ENCODE measurements at places on chromosomes 11 and 22. TPM values are rescaled to one million over a fixed set of nuclear protein-coding genes. Genes with fewer than 3 reads are reported as not detected.

Gene CARD16
- 9.4 TPM for total RNA-seq

Gene MEN1
- 18.7 TPM for total RNA-seq

Gene NCF4
- 8.4 TPM for total RNA-seq

Gene GSTT2
- 1.5 TPM for total RNA-seq

Gene CASP1
- total RNA-seq, result 11.1 TPM

Gene HEPN1
- total RNA-seq, result not detected

Gene MMP12
- not detected for total RNA-seq

Gene KCNJ11
- not detected for total RNA-seq

- DNase-seq, result peak; percentile 88
- H3K36me3 ChIP-seq, result no peaks in the 10 kb centered on the region
- no peaks in the 10 kb centered on the region for H3K27me3 ChIP-seq
Observed at GRCh38 chr22:47691152-47691895, 928.9 kb downstream of the TBC1D22A start.

DNA sequence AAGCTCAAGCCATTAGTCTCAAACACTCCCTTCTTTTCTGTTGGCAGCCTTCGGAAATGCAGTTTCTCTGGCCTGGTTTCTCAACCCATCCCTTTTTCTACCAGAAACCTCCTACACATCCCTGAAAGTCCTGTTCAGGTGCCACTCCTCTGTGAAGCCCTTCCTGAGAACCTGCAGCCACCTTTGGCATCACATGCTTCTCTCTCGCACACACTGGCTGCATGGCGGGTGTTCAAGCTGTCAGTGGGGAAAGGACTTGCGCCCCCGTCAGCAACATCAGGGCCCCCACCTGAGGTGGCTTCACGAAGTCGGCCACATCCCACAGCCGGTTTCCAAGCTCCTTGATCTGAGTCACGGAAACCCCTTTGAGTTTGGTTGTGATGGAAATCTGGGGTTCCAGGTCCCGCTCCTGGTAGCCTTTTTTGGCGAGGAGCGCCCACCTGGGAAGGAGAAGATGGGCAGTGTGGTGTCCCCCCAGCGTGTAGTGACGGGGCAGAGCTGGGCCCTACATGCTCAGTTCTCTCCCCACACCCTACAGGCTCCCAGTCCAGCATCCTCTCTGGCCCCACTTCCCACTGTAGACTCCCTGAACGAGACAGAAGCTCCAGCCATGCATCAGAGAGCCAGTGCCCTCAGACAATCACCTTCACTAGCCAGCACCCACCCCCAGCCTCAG lies 1.7 kb upstream of the LRRC74B start:
- DNase-seq, result no peak
- H3K4me3 ChIP-seq, result no peak overlapping the region
- peaks cover 21% of the 10 kb centered on the region for H3K4me1 ChIP-seq
- H3K27me3 ChIP-seq, result no peaks in the 10 kb centered on the region
- H3K36me3 ChIP-seq, result no peaks in the 10 kb centered on the region

- DNase-seq, result no peak
- peaks cover 41% of the 10 kb centered on the region for H3K36me3 ChIP-seq
- H3K4me1 ChIP-seq, result peaks cover 64% of the 10 kb centered on the region
- no peaks in the 10 kb centered on the region for H3K27me3 ChIP-seq
Observed at GRCh38 chr22:49961005-49961600, 531 bp downstream of the PIM3 start.

DNA sequence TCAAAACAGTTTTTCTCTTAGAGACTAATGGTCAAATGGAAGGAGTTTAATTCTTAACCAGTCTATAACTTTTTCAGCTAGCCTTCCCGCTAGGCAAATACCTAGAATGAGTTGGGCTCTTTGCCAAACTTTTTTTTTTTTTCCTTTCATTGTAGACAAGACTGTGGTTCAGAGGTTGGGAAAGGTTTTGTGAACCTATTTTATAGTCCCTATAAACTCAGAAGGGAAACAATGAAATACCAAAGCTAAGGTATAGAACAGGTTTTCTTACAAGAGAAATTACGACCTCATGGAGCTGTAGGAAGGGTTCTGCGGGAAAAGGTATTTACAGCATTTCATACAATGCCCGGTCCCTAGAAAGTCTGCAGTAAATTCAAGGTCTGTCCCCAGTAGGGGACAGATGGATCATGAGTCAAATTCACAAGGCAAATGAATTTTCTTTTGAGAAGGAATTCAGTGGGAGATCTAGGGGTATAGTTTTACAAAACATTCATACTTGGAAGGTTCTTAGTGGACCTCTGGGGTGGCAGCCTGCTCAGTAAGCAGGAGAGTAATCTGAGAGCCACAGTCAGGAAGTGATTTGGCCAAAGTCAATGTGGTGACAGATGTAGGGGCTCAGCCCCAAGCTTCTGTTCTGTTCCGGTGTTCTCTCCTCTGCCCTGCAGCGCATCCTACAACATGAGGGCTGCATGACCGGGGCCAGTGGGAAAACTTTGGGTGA lies 146.8 kb downstream of the DBX1 start:
- H3K27me3 ChIP-seq, result no peaks in the 10 kb centered on the region
- no peaks in the 10 kb centered on the region for H3K36me3 ChIP-seq
- no peak overlapping the region for H3K4me3 ChIP-seq
- DNase-seq, result no peak
- no peak overlapping the region for H3K27ac ChIP-seq

GRCh38 chr11:43758927-43759326 lies 78.4 kb downstream of the HSD17B12 start:
- no peak overlapping the region for H3K4me3 ChIP-seq
- no peaks in the 10 kb centered on the region for H3K27me3 ChIP-seq
- H3K36me3 ChIP-seq, result no peaks in the 10 kb centered on the region
- H3K4me1 ChIP-seq, result no peaks in the 10 kb centered on the region
- H3K27ac ChIP-seq, result no peak overlapping the region

DNA sequence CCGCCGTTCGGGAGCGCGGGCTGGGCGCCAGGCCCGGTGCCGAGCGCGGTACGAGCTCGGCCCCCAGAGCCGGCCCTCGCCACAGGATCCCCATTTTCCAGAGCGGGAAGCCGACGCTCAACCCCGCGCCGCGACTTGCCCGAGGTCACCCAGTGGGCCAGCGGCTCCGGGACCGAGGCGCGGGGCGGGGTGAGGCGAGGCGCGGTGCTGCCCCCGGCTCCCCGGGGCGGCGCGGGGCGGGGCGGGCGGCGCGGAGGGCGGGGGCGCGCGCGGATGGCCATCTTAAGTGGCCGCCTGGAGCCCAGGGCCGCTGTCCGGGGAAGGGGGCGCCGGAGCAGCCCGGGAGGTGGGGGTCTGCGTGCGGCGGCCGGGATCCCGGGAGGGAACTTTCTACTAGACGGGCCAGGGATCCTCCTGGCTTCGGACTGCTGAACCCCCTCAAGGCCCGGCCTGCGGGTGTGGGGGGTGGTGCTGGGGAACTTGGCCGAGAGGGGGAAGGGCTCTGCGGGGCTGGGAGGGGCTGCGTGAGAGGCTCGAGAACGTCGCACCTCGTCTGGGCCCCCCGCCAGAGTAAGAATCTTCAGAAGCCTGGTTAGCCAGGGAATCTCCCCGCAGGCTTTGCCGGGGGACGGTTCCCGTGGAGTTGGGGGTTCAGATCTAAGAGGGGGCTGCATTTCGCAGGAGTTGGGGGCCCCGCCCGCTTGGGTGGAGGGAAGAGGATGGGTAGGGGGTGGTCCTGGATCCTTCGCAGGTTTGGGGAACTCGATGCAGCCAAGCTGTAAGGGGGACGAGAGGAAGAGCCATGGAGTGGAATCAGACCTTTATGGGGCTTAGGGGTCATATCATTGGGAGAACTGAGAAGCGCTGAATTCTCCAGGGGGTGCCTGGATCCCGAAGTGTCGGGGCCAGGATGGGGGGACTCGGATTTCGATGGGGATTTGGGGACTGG lies 678 bp upstream of the INPPL1 start:
- H3K4me3 ChIP-seq, result peak overlapping the region; percentile 85
- no peaks in the 10 kb centered on the region for H3K27me3 ChIP-seq
- peaks cover 21% of the 10 kb centered on the region for H3K4me1 ChIP-seq
- no peak for DNase-seq

GRCh38 chr11:97069160-97069559 lies 679.3 kb downstream of the JRKL start:
- H3K27ac ChIP-seq, result no peak overlapping the region
- no peaks in the 10 kb centered on the region for H3K27me3 ChIP-seq
- DNase-seq, result no peak
- H3K36me3 ChIP-seq, result no peaks in the 10 kb centered on the region
- H3K4me1 ChIP-seq, result no peaks in the 10 kb centered on the region
- H3K4me3 ChIP-seq, result no peak overlapping the region

- DNase-seq, result no peak
- H3K27ac ChIP-seq, result no peak overlapping the region
- H3K4me3 ChIP-seq, result no peak overlapping the region
- H3K36me3 ChIP-seq, result no peaks in the 10 kb centered on the region
- H3K4me1 ChIP-seq, result peaks cover 11% of the 10 kb centered on the region
Observed at GRCh38 chr11:66554602-66555001, 7.9 kb downstream of the ACTN3 start.
